ENCODE measurements at places on chromosomes 16 and 17. TPM values are rescaled to one million over a fixed set of nuclear protein-coding genes. Genes with fewer than 3 reads are reported as not detected.

Gene INCA1
- total RNA-seq = 1.3 TPM

DNA sequence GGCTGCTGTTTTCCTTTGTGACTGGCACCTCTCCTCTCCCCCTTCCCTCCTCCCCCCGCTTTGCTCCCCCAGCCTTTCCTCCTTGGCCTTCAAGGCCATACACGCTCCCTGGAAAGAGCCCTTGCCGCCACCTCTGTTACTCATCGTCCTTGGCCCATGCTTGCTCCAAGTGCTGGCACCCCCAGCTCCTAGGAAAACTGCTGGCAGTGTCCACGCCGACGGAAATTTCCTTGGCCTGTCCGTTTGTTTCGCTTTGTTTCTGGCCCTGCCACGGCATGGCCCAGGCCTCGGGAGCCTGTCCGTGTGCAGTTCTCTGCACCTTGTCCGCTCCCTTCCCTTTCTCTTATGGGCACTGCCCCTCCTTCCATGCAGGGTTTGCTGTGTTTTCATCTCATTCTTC is 18.0 kb downstream of the CA5A start:
- no peaks in the 10 kb centered on the region for H3K4me1 ChIP-seq
- no peak overlapping the region for H3K27ac ChIP-seq
- H3K4me3 ChIP-seq = no peak overlapping the region
- DNase-seq = no peak
- no peaks in the 10 kb centered on the region for H3K36me3 ChIP-seq

GRCh38 chr17:77802811-77803220 is 155.7 kb upstream of the TNRC6C start:
- no peak overlapping the region for H3K27ac ChIP-seq
- no peaks in the 10 kb centered on the region for H3K36me3 ChIP-seq
- H3K27me3 ChIP-seq = peaks cover 11% of the 10 kb centered on the region
- H3K4me1 ChIP-seq = peaks cover 16% of the 10 kb centered on the region
- no peak for DNase-seq

Gene PRKCA
- 41.1 TPM for total RNA-seq

GRCh38 chr17:44362949-44363612 is 572 bp downstream of the FAM171A2 start:
- DNase-seq = no peak
- peaks cover 18% of the 10 kb centered on the region for H3K4me1 ChIP-seq
- peaks cover 57% of the 10 kb centered on the region for H3K27me3 ChIP-seq

GRCh38 chr16:68291227-68291626 is 19.5 kb downstream of the SLC7A6OS start:
- no peak overlapping the region for H3K27ac ChIP-seq
- DNase-seq = no peak
- no peaks in the 10 kb centered on the region for H3K27me3 ChIP-seq
- H3K4me3 ChIP-seq = no peak overlapping the region
- peaks cover 15% of the 10 kb centered on the region for H3K36me3 ChIP-seq

Gene PABPN1L
- not detected for total RNA-seq

DNA sequence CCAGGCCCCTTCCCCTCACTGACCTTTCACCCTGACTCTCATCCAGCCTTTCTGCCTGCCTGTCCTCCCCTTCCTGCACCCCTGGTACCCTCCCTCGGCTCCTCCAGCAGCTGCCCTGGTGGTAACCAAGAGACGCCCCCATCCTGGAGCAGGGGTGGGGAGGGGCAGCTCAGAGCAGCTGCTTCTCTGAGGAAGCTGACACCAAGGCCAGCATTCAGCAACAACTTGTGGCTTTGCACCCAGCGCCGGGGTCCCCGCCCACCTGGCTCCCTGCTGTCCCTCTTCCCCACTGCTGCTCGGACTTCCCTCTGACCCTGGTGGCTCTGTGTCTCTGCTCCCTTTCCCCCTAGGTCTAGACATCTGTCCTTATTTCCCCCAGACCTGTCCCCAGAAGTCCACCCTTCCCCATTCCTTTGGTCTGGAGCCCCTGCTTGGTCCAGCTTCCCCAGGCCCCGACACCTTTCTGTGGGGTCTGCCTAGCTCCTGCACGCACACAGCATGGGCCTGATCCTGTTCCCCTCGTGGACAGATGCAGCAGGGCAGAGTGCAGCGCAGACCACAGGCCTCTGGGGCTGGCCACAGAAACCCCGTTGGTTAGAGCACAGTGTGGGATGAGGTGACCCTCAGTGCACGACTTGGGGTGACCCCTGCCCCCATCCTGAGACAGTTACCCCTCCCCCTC is 1.2 kb upstream of the ATP2A1 start:
- peaks cover 29% of the 10 kb centered on the region for H3K36me3 ChIP-seq
- no peak overlapping the region for H3K4me3 ChIP-seq
- no peak overlapping the region for H3K27ac ChIP-seq
- no peak for DNase-seq

DNA sequence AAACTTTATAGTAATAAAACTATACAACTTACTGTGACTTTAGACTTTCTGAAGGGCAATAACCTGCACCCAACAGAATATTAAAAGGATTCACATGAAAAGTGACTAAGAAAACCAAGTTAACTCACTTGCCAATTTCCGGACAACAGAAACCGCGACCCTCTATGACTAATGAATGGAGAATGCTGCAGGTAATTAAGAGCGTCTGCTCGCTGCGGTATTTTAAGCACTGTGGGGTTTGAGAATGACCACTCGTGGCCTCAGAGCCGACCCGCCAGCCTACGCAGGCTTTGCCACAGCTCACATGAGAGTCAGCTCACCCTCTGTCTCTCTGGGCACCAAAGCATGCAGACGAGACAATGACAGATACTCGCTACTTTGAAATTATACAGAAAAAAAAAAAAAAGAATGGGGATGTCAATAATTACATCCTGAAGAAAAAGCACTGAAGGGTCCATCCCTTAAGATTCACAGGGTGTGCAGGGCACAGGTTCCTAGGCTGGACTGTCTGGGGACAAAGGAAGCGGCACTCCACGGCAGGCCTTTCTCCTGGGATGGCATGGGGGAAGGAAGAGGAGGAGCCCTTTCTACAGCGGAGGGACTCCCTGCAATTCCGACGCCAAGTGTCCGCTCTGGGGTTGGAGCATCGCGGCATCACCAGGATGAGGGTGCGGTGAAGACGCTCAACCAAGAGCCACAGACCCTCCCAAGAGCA is 35.0 kb downstream of the ZCCHC14 start:
- no peaks in the 10 kb centered on the region for H3K27me3 ChIP-seq
- no peak for DNase-seq
- peaks cover 50% of the 10 kb centered on the region for H3K36me3 ChIP-seq

Gene NHERF2
- total RNA-seq = 17.4 TPM

All from stomach (tissue), 19 donors.